Fibroblast of villous mesenchyme (primary cell): ENCODE measurements at places on chromosomes 11 and 22.
A peak's percentile ranks its signal among the peaks of the same experiment; 100 is the strongest.

DNA sequence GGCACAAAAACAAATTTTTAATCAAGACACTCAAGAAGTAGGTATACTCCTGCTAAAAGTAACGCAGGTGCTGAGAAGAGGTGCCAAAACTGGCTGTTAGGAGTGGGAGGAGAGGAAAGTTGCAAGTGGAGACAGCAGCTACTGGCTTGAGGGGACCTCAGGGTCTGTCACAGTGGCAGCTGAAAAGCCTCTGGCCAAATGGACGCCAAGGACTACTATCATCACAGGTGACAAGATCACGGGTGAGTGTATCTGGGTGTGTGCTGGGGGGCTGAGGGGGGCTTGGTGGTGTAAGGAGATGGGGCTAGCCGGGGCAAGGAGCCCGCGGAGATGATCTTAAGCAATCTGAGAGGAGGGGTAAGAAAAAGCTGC, 687 bp downstream of the ZNF202 start:
- peak; percentile 5 for DNase-seq

DNA sequence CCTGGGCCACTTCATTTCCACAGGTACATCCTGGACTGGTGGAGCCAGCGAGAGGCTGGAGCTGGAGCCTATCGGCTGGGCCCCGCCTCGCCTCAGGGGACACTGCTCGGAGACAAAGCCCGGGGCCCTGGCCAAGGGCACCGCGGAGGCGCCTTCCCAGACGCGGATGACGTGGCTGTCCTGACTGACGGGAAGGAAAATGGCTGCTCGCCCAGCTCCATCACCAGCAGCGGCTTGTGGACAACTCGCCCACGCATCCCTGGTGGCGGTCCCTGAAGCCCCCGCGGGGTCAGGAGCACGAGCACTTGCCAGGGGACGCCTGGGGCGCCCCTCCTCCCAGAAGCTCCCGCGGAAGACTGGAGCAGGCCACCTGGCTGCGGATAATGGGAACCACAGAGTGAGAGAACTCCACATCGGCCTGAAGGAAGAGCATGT, 49.6 kb downstream of the CECR2 start:
- no peak for DNase-seq

DNA sequence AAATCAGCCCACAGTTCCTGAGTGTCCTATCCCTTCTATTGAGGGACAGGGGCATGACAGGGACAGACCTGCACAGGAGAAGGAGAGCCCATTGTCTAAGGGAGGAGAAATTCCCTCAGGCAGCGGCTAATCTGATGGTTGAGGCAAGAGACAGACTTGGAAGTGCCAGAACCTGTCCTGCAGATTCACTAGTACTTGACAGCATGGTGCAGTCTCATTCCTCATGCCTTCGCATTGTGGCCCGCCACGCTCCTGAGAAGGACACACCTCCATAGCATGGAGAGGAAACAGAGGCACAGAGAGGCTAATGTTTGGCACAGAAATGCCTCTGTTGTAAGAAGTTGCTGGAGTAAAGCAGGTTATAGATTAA, 3.2 kb downstream of the P2RY6 start:
- DNase-seq = no peak

GRCh38 chr11:89458716-89459115, 32.5 kb downstream of the NOX4 start:
- no peak for DNase-seq

GRCh38 chr11:64067230-64067993, 31.7 kb downstream of the FLRT1 start:
- DNase-seq = no peak

GRCh38 chr22:20002636-20003035, 14.0 kb downstream of the ARVCF start:
- no peak for DNase-seq

GRCh38 chr22:49084206-49084605, 743.5 kb downstream of the BRD1 start:
- DNase-seq = no peak

- no peak for DNase-seq
Measured at GRCh38 chr22:40056559-40056958, 61.8 kb downstream of the FAM83F start.

DNA sequence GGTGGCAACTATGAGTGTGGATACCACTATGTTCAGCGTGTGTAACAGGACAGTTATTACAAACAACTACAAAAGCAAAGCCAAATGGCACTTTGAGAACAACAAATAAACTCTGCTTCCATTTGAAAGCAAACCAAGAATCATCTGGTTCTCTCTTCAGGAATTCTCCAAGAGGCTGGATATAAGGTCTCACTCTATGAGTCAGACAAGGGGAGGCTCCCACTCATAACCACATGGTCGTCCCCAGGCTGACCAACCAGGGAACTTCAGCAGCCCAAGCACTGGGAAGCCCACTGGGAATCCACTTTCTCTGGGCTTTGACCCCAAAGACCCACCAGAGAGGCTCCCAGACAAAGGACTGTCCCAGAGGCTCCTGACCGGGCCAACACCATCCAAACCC, 35.3 kb downstream of the DGCR2 start:
- peak; percentile 54 for DNase-seq

DNA sequence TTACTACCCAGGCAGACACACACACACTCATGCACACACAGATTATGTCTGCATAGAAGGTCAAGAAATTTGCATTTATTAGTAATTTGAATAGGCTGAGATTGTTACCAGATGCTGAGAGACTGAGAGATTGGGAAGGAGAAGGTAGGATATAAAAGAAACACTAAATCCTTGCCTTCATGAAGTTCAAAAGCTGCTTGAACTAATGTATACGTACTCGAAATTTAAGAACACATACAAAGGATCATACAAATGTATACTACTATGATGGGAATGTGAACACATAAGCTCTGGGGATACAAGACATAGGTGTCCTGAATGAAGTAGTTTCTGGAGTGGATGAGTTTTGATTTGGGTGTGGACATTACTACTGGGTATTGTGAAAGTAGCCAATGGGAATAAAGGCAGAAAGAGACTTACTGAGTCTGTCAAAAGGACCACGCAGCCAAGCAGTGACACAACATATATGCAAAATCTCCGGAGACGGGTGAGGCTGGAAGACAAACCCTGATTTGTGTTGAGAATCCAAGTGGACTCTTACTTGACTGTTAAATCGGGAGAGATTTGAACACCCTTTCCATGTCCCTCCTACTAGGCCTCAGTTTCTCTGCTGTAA, 7.3 kb upstream of the PKNOX2 start:
- no peak for DNase-seq
